Stimulated activated CD8-positive, alpha-beta memory T cell treated with anti-CD3 and anti-CD28 coated beads, Interleukin-15, amount 100 ng/mL, for 4 hours (primary cell): ENCODE measurements at places on chromosomes 1 and 21.

GRCh38 chr1:115678141-115678540, 36.4 kb downstream of the VANGL1 start:
- DNase-seq: no peak

DNA sequence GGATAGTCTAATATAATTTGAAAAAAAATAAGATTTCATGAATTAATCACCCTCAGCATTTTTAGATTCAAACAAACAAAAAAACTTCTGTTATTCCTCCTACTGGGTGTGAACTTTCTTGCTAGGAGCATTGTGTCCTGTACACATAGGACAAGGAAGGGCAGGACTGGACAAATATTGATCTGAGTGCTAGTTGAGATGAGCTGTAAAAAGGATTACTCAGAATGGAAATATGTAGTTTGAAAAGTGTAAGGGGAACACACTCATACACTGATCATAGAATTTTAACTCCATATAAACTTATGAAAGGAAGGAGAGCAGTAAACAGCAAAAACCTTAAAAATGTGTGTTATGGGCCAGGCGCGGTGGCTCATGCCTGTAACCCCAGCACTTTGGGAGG, 156.5 kb upstream of the ZNF648 start:
- no peak for DNase-seq

DNA sequence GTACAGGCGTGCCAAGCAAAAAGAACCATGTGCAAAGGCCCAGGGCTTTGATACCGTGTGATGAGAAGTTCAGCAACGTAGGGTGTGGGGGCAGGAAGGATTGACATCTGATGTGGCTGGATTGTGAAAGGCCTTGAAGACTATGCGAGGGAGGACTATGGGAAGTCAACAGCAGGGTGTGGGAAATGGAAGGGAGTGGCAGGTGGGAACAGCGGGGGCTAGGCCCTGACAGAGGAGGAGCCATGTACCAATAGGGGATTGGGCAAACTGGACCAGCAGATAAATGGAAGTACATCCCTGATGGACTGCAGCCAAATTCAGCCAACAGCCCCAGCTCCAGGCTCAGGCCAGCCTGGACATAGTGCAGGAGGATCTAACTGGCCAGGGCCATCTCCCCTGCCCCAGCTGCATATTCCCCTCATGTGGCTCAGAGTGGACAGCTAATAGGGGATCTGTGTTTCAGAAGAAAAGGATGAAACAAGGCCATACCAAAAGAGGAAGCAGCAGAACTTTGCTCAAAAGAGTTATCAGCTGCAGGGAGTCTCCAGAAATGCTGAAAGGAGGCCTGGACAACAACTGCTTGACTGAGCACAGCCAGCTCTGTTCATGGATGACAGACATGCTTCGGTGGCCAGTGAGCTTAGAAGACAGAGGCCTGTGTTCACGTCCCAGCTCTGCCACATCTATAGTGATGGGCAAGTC, 140.2 kb upstream of the SGIP1 start:
- no peak for DNase-seq

- no peak for DNase-seq
These were observed 70.4 kb downstream of the DIRAS3 start for GRCh38 chr1:67980028-67980427.

- no peak for DNase-seq
These were observed 9.0 kb upstream of the RHBG start for GRCh38 chr1:156359973-156360372.

- peak; percentile 53 for DNase-seq
These were observed 182.6 kb upstream of the EDN2 start for GRCh38 chr1:41666981-41667631.

GRCh38 chr21:39503123-39503762, 51.5 kb downstream of the SH3BGR start:
- DNase-seq: no peak

DNA sequence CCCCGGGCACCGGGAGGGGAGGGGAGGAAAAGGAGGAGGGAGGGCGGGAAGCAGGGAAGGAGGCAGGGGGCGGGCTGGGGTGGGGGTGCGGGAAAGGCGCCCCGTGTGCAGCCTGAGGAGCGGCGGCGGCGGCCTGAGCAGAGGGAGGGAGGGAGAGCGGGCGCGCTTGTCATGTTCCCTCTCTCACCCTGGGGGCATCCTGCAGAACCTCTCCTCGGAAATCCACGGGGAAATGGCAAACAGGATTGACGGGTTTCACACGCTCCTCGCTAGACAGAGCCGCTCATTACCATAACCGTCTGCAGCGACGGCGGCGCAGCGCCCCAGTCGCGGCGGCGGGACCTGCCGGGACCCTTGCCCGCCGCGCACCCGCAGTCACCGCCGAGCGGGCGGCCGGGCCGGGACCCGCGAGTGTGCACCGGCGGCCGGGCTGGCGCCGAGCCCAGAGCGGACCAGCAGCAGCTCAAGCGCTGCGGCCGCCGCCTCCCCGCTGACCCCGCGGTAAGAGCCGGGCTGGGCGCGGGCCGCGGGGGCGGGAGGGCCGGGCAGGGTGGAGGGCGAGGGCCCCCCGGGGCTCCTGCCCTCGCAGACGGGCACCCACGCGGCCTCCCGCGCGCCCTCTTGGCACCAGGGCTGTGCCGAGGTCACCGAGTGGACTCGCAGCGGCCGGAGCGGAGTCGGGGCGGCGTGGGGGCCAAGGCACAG, at the start of gene SERTAD4:
Gene SERTAD4 (plus strand): TSS at position 286 of the 705 bp plus-strand sequence. CDS start 5,165 bp downstream, outside the sequence.
- no peak for DNase-seq

GRCh38 chr21:42225571-42226155, 6.7 kb downstream of the ABCG1 start:
- no peak for DNase-seq

- DNase-seq: no peak
These were observed 118.7 kb downstream of the IER5 start for GRCh38 chr1:181206979-181207790.

DNA sequence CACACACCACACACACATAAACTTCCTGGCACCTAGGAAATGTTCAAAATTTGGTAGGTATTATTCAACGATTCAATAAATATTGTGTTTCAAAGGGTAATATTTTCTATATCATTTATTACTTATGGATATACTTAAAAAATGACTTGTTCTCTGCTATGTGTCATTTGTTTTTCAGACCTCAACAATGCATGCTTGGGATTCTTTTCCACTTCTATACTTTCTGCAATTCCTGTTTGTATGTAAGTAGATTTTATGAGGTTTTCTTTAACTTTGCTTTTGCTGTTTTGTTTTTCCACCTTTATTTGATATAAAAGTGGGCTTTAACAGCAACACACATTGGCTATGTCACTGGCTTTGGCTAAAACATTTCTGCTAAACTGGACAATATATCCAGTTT, 3.5 kb downstream of the CEP170 start:
- DNase-seq: no peak

DNA sequence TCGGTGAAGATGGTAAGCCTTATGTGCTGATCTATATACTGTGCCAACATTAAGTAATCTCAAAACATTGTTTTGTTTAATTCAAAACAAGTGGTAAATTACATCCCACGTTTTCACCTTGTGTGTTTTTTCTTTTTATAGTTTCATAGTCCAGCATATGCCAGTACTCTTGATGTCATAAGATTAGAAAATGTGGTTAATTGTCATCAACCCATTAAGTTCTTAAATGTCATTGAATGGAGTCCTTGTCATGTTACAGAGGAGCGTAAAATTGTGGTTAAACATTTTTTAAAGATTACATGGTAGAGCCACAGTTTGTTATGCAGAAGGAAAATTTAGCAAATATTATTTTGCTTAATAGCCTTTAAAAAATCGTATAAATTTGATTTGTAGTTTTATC, 93.1 kb downstream of the FNBP1L start:
- DNase-seq: no peak

GRCh38 chr1:23875382-23875781, 7.3 kb upstream of the FUCA1 start:
- DNase-seq: no peak

DNA sequence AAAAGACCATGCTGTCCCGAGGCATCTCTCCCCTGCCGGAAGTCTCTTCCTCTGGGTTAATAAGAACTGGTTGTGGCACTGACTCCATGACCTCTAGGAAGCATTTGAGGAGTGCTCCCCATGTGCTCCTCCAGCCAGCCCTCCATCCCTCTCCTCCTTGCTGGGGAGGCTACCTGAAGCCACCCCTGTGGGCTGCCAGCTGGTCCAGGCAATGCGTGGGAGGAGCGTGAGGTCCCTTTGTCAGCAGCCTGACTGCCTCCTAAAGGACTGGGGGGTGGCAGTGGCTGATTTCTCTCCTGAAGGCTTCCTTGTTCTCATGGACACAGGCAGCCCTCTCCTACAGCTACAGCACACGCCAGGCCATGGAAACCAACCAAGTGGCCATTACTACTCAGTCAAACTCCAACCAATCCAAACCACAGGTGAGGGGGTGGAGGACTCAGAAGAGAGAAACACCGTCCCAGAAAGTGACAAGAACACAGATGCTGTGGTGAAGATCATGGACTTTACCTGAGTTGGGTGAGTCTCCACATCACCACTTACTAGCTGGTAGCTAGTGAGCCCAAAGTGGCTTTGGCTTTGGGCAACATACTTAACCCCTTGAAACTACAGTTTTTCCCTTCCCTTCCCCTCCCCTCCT, 35.2 kb downstream of the NENF start:
- DNase-seq: no peak

DNA sequence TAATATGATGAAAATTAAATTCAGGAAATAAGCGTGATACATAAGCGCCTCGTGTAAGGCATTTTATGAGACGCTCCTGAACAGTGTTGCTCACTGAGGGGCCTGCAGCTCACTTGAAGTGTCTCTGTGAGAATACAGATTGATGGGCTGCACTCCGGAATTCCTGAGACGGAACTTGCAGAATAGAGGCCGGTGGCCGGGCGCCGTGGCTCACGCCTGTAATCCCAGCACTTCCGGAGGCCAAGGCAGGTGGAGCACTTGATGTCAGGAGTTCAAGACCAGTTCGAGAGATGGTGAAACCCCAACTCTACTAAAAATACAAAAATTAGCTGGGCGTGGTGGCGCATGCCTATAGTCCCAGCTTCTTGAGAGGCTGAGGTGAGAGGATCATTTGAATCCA, 49.5 kb upstream of the HNRNPU start:
- DNase-seq: no peak

GRCh38 chr1:186757851-186758250, 70.9 kb upstream of the PLA2G4A start:
- no peak for DNase-seq

DNA sequence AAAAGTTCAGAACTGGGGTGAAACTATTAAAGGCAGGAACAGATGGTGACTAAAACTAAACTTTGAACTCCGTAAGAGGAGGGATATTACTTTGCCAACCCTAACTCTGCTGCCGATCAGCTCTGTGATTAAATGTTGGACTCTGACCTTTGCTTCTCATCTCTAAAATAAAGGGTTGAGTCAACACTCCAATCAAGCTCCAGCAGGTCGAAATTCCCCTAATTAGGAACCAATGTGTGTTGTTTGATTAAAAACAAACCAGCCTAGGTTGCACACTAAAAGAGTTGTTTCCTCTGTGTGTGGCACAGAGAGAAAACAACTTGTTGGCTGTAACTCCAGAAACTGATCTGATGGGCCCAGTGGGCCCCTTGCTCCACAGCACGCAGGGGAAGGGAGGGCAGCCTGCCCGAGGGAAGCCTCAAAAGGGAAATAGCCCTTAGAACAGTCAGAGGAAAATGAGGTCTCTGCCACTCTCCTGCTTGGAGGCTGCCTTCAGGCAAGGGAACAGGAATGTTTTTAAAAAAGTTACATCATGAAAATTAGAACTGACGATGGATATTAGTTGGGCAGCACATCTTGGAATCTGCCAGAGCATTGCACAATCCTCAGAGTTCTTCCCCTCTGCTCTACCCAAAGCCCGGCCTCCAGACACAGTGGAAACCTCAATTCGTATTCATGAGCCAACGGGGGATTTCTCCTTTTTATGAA, 69.3 kb downstream of the KCTD3 start:
- no peak for DNase-seq

DNA sequence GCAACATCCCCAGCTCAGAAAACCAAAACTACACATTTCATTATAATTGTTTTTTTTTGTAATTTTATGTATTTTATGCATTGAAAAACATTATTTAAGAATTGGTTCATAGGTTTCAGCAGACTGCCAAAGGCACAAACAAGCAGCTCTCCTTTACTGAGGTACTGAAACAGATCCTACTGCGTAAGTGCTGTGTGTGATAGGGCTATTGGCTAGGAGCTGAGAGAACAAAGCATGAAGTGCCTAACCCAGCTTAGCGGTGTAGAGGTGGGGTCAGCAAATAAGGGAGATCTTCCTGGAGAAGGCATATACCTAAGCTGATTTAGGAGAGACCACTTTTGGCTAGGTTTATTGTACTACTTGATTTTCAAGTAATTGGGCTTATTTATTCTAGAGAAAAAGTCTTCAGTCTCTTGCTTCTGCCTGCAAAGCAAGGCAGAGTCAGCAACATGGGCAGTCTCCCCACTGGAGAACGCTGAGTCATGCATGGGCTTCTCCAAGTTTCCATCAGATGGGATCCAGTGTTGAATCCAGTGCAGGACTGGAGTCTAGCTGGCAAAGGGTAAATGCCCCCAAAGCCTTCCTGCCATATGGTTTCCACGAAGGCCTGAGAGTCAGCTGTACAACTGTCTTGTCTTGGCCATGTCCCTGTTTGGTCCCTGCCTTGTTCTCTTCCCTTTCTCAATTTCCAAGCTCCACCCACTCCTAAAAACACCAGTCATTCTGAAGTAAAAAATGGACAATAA, 18.0 kb upstream of the YTHDF2 start:
- DNase-seq: no peak

DNA sequence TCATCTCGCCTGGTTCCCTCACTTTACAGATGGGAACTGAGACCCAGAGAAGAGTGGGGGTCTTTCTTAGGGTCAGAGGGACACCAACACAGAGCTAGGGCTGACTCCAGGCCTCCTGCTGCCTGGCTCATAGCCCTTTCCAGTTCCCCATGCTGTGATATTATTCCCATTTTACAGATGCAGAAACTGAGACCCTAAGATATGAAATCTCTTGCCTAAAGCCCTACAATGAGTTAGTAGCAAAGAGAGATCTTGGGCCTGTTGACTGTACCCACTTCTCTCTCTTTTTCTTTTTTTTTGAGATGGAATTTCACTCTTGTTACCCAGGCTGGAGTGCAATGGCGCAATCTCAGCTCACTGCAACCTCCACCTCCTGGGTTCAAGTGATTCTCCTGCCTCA, 49.9 kb downstream of the SLC9A1 start:
- no peak for DNase-seq

DNA sequence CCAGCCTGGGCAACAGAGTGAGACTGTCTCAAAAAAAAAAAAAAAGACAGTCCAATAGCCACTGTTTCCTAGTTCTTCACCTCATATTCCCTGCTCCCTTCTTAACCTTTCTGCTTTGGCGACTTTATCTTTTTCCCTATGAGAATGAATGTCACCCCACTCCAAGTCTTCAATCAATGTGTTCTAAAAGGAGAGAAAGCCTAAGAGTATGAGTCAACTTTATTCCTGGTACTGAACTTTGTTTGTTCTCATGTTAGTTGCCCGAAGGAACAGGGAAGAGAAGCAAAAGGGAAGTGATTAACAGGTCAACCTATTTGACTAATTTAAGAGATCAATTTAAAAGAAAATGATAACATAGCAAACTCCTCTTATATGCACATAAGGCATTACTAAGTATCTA, 39.9 kb upstream of the SLC16A1 start:
- no peak for DNase-seq

GRCh38 chr1:25725482-25725881, 74.5 kb upstream of the SELENON start:
- DNase-seq: no peak

GRCh38 chr1:36083635-36084496, at the start of gene TEKT2:
TSS of gene TEKT2 (plus strand) at chr1:36084094. CDS start at chr1:36084922, 828 bp downstream.
- no peak for DNase-seq

GRCh38 chr21:44262338-44263056, 800 bp upstream of the DNMT3L start:
- no peak for DNase-seq
